Left lung (tissue), 14 donors: ENCODE measurements at places on chromosomes 12 and 14.

DNA sequence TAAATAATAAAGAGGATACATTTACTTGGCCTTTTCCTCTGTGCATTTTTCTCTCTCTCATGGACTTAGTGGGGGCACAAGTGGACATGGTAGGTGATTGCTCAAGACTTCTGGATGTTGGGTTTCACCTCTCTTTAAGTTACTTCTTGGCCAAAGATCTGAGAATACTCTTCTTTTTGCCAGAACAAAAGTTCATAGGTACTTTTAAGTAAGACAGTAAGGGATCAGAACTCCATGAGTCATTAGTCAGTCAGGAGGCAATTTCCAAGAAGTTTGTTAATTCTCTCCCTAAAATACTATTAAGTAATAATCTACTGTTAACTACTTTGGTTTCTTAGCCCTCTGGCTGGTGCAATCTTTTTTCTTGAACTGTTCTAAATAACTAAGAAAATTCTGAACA is 84.2 kb downstream of the GRIP1 start:
- no peak for DNase-seq

DNA sequence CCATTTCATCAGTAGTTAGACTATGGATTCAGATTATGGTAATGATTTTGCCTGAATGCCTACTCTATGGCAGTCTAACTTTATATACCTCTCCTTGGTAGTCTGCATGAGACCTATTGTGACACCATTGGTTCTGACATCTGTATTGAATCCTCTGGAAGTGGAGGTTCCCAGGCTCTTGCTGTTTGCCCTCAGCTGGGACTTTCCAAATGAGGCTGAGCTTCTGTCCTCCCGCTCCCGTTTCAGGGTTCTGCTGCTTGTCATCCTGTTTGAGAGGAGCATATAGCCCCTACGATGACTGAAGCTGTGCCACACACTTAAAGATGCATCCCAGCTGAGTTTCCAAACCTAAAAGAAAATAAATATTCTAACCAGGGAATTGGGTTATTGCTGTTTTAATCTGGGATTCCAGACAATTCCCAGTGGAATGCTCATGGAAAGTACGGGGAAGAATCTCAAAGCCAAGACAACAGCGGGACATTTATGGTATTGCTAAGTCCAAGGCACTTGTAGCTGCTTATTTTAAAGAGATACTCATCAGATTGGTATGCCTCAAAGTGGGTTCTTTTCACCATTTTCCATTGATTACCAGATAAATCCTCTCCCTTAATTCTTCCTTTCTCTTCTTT is 105.9 kb downstream of the ETV6 start:
- DNase-seq = no peak

- DNase-seq = no peak
Measured at GRCh38 chr14:21102521-21103410, 1.9 kb downstream of the TMEM253 start.

- DNase-seq = peak; percentile 49
Measured at GRCh38 chr14:75561013-75561432, 17.4 kb upstream of the FLVCR2 start.

DNA sequence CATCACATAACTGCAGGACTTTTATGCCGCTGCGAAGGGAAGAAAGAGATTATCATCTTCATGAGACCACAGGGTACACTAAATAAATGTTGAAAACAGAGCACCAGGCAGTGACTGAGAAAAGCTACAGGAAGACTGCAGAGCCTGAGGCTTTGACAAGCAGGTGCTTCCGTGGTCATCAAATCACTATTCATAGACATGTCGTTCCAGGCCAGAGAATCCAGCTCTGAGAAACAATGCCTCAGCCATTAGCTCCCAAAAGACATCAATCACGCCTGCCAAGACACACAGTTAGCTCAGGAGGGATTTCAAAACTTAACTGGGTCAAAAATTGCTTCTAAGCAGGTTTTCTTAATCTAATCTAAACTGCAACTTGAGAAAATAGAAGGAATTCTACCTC is 47.2 kb upstream of the GARIN6 start:
- DNase-seq = no peak

- no peak for DNase-seq
Measured at GRCh38 chr14:104978746-104979691, 845 bp upstream of the AHNAK2 start.

DNA sequence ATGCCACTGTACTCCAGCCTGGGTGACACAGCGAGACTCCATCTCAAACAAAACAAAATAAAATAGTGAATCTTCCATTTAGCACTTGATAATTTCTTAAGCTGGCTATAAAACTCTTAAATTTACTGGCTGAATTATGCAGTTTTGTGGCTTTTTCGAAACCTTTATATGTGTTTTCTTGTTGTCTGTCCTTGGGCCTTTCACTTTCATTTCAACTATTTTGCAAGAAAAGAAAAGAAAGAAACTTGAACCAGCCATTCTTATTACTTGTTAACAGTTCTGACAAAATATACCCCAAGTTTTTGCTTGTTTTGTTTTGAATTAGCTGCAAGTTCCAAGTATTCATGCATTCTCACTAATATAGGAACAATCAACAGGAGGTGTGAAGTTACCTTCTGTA is 42.8 kb downstream of the PRICKLE1 start:
- no peak for DNase-seq

GRCh38 chr12:52774629-52775250 is 2.4 kb downstream of the KRT76 start:
- DNase-seq = no peak

GRCh38 chr14:50544911-50545310 is 12.5 kb upstream of the MAP4K5 start:
- DNase-seq = no peak

GRCh38 chr14:86619726-86620125 is 1089.8 kb downstream of the FLRT2 start:
- DNase-seq = no peak

- DNase-seq = no peak
Measured at GRCh38 chr12:79374545-79374944, 316.2 kb downstream of the PAWR start.

GRCh38 chr12:52370926-52371608 is 3.8 kb upstream of the KRT85 start:
- peak; percentile 77 for DNase-seq

DNA sequence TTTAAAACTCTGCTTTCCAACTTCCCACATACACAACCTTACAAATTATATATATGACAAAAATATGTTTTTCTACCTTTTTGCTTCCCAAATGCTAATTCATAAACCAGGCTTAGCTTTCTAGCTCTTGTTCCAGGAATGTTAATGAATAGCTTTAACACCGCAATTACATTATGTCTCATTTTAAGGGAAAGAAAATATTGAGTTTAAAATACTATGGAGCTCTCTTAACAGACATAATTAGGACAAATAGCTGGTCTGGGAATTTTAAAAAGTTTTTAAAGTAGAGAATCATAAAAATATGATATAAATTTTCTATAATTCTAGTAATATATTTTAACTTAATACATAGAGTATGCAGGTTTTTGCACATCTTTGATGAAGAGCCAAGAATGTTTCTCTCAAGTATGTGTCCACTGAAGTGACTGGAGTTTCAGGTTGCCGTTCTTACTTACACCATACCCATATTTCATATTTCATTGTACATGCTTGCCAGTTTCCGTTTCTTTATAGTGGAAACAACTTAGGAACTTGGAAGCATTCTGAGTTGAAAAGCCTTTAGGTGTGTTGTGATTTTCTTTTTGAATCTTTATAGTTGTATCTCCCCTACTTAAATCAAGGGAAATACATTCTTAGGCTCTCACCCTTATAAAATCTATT is 90.6 kb upstream of the SLCO1C1 start:
- DNase-seq = no peak

- DNase-seq = no peak
Measured at GRCh38 chr14:91095178-91095577, 18.7 kb upstream of the DGLUCY start.

DNA sequence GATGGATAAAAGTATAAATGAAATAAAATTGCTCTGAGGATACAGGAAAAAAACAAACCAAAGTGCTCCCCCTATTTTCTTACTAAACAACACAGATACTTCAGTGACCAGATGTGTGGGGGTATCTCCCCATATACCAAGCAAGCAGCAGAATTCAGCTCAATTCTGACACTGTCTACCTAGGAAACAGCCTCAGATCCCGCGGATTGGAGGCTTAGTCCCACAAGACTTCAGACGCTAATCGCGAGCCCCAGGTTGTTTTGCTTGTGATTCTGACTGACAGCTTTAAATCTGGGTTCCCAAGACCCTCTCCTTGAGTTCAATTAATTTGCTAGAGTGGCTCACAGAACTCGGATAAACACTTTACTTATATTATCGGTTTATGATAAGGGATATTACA is 17.3 kb downstream of the NFKBIA start:
- DNase-seq = no peak

- no peak for DNase-seq
Measured at GRCh38 chr12:43336962-43337555, 214.9 kb downstream of the ADAMTS20 start.

DNA sequence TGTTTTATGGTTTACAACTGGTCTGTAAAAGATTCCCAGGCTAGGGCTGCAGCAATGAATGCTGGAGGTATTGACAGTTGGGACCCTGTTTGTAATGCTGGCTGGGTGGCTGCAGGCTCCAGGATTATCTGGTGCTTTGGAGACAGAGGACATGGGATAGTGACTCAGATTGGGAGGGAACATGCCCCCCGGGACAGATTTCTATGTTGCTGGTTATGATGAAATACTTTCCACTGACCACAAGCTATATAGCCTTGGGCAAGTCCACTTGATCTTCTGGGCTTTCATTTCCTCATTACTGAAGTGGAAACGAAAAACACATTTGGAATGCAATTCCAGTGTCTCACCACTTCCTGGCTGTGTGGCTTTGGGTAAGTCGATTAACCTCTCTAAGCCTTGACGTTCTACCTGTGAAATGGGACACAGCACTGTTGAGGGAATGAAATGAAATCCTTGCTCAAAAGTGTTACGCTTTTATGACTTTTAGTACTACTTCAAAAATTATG is 6.3 kb upstream of the TPCN1 start:
- DNase-seq = peak; percentile 71

GRCh38 chr12:13744561-13744960 is 236.8 kb downstream of the GRIN2B start:
- DNase-seq = no peak

DNA sequence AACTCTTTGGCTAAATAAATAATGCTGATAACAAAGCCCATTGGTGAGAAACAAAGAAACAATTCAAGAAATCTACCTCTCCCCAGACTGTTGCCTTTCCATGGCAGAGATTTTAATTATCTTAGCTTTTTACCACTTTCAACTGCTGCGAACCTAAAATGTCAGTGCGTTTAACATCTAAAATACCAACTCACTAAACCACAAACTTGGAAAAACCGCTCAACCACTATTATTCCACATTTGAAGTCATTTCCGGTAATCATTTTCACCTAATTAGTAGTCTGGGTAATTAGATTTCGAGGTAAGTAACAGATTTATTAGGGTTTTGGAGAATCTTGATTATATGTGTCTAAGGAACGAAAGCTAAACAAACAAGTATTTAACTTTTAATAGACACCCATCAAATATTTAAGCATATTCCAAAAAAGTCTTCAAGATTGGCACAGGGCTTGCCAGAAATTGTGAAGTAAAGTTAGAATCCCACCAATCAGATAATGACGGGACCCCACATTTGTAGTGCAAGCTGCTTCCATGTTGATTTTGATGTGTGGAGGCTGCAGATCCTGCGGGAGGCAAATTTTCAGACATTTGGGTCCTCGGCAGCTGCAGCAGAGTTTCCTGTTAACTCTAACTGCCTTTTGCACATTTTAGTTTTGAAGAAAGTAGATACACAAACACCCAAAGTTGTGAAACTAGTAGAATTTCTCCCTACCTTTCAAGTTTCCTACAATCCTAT is 4.1 kb downstream of the OTX2 start:
- no peak for DNase-seq

DNA sequence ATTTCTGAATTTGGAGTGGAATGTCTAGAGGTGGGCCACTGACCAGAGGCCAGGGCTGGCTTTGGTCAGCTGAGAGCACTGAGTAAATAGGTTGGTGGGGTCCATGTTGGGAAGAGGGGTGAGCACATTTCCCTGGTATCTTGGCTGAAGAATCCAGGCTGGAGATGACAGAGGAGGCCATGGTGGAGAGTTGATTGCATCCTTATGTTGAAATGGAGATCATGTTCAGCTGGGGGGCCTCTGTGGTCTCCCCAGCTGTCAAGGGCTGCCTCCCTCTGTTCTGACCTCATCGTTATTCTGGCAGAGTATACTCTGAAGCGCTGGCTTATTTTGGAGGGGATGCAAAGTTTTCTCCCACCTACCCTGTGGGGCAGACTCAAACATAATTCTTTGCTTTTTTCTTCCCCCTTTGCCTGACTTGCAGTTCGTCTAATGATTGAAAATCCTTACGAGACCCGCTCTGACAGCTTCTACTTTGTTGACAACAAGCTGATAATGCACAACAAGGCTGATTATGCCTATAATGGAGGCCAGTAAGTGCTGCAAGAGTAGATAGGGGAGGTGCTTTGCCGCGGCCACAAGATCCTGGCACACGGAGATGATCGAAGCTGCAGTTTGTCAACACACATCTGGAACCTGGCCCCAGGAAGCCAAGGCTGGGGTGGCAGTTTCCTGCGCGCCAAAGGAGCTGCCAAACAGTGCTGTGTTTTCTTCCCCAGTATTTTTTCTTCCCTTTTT is 6.0 kb upstream of the ACADS start:
- DNase-seq = no peak
